Karpas-422 (cell line): ENCODE measurements at places on chromosomes 12 and 14. TPM values are rescaled to one million over a fixed set of nuclear protein-coding genes. Genes with fewer than 3 reads are reported as not detected.

PELI2 gene
- 0.18 and 0.30 TPM in 2 replicates for total RNA-seq

EMP1 gene
- not detected in 2 replicates for total RNA-seq

EIF2S3B gene
- 0.78 and 1.0 TPM in 2 replicates for total RNA-seq

KLRG1 gene
- total RNA-seq: 9.1 and 34.7 TPM in 2 replicates

SERPINA9 gene
- total RNA-seq: 164 and 182 TPM in 2 replicates

INHBE gene
- 14.3 and 17.9 TPM in 2 replicates for total RNA-seq

PLEKHG7 gene
- total RNA-seq: not detected in 2 replicates

CD163 gene
- not detected in 2 replicates for total RNA-seq

DCN gene
- 612 and 1,580 TPM in 2 replicates for total RNA-seq

AKAP3 gene
- 0.56 and 0.69 TPM in 2 replicates for total RNA-seq

CCDC197 gene
- not detected in 2 replicates for total RNA-seq

SLCO1B1 gene
- not detected in 2 replicates for total RNA-seq

TGM1 gene
- 1.3 and 5.2 TPM in 2 replicates for total RNA-seq

OTUB2 gene
- total RNA-seq: not detected in 2 replicates

PTCSC3 gene
- total RNA-seq: not detected in 2 replicates

CLEC7A gene
- not detected in 2 replicates for total RNA-seq

MIPOL1 gene
- total RNA-seq: not detected in 2 replicates

TAS2R50 gene
- total RNA-seq: 3.9 and 12.0 TPM in 2 replicates

PABPN1 gene
- total RNA-seq: 126 and 195 TPM in 2 replicates

C3AR1 gene
- total RNA-seq: 2.2 and 3.2 TPM in 2 replicates

ZC3H10 gene
- 11.9 and 13.4 TPM in 2 replicates for total RNA-seq

GCH1 gene
- total RNA-seq: 136 and 174 TPM in 2 replicates

CCDC196 gene
- total RNA-seq: not detected in 2 replicates

FOXN4 gene
- not detected in 2 replicates for total RNA-seq

KRT73 gene
- not detected in 2 replicates for total RNA-seq

DYRK2 gene
- 21.5 and 31.5 TPM in 2 replicates for total RNA-seq

RNF212B gene
- total RNA-seq: not detected in 2 replicates

FAM181A gene
- total RNA-seq: not detected in 2 replicates

PDE3A gene
- total RNA-seq: not detected in 2 replicates

HSPB8 gene
- total RNA-seq: not detected in 2 replicates

PLXNC1 gene
- 7.9 and 11.9 TPM in 2 replicates for total RNA-seq

LMNTD1 gene
- not detected in 2 replicates for total RNA-seq

BDKRB1 gene
- not detected in 2 replicates for total RNA-seq

MYF6 gene
- not detected in 2 replicates for total RNA-seq

STAC3 gene
- 5.9 and 7.8 TPM in 2 replicates for total RNA-seq

SRGAP1 gene
- 0.14 TPM in 1 of 2 replicates, not detected in the other for total RNA-seq

CLEC2D gene
- 1.5 and 3.2 TPM in 2 replicates for total RNA-seq

ZDHHC22 gene
- not detected in 2 replicates for total RNA-seq

RND1 gene
- 0.60 and 1.4 TPM in 2 replicates for total RNA-seq

ASIC1 gene
- 17.9 and 26.7 TPM in 2 replicates for total RNA-seq

ZNF385A gene
- 4.1 and 12.2 TPM in 2 replicates for total RNA-seq

DDHD1 gene
- total RNA-seq: 66.1 and 127 TPM in 2 replicates

RTN1 gene
- total RNA-seq: 0.32 TPM in 1 of 2 replicates, not detected in the other

MGAT4C gene
- total RNA-seq: not detected in 2 replicates

BEST3 gene
- not detected in 2 replicates for total RNA-seq

FAM222A gene
- 0.11 and 0.94 TPM in 2 replicates for total RNA-seq

DUSP6 gene
- total RNA-seq: 67.2 and 109 TPM in 2 replicates

ARMH4 gene
- total RNA-seq: 0.07 and 0.75 TPM in 2 replicates

TEX52 gene
- not detected in 2 replicates for total RNA-seq

ART4 gene
- total RNA-seq: not detected in 2 replicates

NRL gene
- total RNA-seq: 1.5 and 2.5 TPM in 2 replicates

TPPP2 gene
- total RNA-seq: not detected in 2 replicates

ITGB7 gene
- total RNA-seq: 124 and 159 TPM in 2 replicates

STX2 gene
- 19.2 and 19.3 TPM in 2 replicates for total RNA-seq

MYO1H gene
- total RNA-seq: not detected in 2 replicates

BCAT1 gene
- total RNA-seq: 183 and 190 TPM in 2 replicates

HOXC4 gene
- total RNA-seq: 7.3 and 9.7 TPM in 2 replicates

LRRC10 gene
- not detected in 2 replicates for total RNA-seq

KIF21A gene
- 0.32 and 0.82 TPM in 2 replicates for total RNA-seq
